ENCODE measurements at places on chromosomes 4 and X. TPM values are rescaled to one million over a fixed set of nuclear protein-coding genes. Genes with fewer than 3 reads are reported as not detected.

- DNase-seq, result peak; percentile 21
Measured at GRCh38 chr4:25161593-25161950, 1.3 kb upstream of the SEPSECS start.

VEGFC gene
- 24.7 TPM for total RNA-seq

- no peak for DNase-seq
Measured at GRCh38 chr4:19293080-19293479, 958.6 kb upstream of the SLIT2 start.

- DNase-seq, result peak; percentile 14
Measured at GRCh38 chr4:123453061-123453680, 56.6 kb downstream of the SPRY1 start.

QDPR gene
- 16.4 TPM for total RNA-seq

- DNase-seq, result peak; percentile 54
Measured at GRCh38 chrX:53714580-53715345, 28.2 kb upstream of the HUWE1 start.

CAPN6 gene
- total RNA-seq, result not detected

SHOX gene
- total RNA-seq, result not detected

SPINK2 gene
- total RNA-seq, result not detected

Measured in fibroblast of the aortic adventitia (primary cell).